NCI-H526 treated with DMSO at 0.1 percent for 48 hours (cell line): ENCODE measurements at places on chromosomes 12 and 14.
A peak's percentile ranks its signal among the peaks of the same experiment; 100 is the strongest.

- DNase-seq, result peak; percentile 17
Measured at GRCh38 chr14:25537846-25538455, 488.0 kb upstream of the STXBP6 start.

DNA sequence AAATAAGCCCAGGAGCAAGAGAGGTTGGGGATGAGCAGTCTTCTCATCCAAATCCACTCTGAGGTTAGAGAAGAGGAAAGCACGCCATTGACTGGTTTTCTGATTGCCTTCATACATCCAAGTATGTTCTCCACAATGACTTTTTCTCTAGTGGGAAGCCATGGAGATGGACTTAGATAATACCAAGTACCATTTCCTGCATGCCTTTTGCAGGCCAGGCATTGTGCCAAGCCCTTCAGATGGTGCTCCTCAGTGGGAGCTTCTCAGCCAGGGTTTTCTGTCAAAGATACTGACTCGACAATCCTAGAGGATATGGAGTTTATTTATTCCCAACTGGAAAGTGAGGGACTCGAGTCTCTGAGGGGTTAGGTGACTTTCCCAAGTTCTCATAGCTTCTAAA, 218.0 kb downstream of the ZFP36L1 start:
- no peak for DNase-seq

- peak; percentile 23 for DNase-seq
Measured at GRCh38 chr12:87995581-87996178, 33.5 kb downstream of the C12orf50 start.

- DNase-seq, result no peak
Measured at GRCh38 chr14:90990141-90990540, 70.3 kb downstream of the RPS6KA5 start.

GRCh38 chr12:121214166-121214777, 4.3 kb downstream of the P2RX4 start:
- DNase-seq, result no peak

GRCh38 chr14:80658733-80659132, 282.8 kb downstream of the CEP128 start:
- DNase-seq, result no peak
